Naive thymus-derived CD4-positive, alpha-beta T cell (primary cell): ENCODE measurements at places on chromosomes 12 and 14.

DNA sequence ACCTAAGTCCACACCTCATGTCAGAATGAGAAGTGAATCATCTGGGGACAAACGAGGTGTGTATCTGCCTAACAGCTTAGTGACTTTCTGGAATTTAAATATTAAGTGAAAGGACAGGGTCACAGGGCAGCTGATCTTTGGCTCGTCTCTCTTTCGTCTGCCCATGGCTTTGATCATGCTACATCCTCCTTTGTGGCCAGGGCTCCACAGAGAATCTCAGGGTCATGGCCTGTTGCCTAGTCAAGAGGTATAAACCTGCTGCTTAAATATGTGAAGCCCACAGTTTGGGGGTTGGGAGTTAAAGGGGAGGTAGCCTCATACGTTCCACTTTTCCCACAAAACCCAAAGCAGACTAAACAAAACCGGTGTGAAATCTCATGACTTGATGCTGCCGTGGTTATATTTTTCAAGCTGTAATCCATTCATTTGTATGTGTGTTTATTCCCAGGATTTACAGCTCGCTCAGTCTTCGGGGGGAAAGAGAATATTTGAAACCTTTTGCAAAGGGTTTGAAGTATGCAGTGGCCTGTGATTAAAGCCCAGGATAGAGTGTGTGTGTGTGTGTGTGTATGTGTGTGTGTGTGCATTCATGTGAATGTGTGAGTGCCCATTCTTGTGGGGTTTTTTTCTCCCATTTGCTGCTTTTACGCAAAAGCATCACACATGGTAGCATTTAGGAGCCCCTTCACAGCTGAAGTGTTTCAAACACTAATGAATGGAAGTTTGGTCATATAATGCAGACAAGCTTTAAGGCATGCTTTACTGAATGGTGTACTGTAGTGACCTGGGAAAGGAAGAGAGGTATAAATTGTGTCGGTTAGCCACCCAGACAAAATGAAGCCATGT is 137.1 kb downstream of the HMGA2 start:
- H3K4me1 ChIP-seq = no peaks in the 10 kb centered on the region
- H3K36me3 ChIP-seq = no peaks in the 10 kb centered on the region
- H3K27ac ChIP-seq = no peak overlapping the region
- no peak for DNase-seq

- no peaks in the 10 kb centered on the region for H3K27me3 ChIP-seq
- H3K27ac ChIP-seq = peak overlapping the region; percentile 77
- H3K4me3 ChIP-seq = no peak overlapping the region
- DNase-seq = peak; percentile 20
- peaks cover 34% of the 10 kb centered on the region for H3K4me1 ChIP-seq
These were observed 40.2 kb downstream of the SH2B3 start for GRCh38 chr12:111445726-111446581.

GRCh38 chr12:1910468-1910867 is 8.0 kb downstream of the CACNA2D4 start:
- no peaks in the 10 kb centered on the region for H3K36me3 ChIP-seq
- peaks cover 7% of the 10 kb centered on the region for H3K4me1 ChIP-seq
- H3K27me3 ChIP-seq = no peaks in the 10 kb centered on the region
- H3K27ac ChIP-seq = no peak overlapping the region
- DNase-seq = no peak

DNA sequence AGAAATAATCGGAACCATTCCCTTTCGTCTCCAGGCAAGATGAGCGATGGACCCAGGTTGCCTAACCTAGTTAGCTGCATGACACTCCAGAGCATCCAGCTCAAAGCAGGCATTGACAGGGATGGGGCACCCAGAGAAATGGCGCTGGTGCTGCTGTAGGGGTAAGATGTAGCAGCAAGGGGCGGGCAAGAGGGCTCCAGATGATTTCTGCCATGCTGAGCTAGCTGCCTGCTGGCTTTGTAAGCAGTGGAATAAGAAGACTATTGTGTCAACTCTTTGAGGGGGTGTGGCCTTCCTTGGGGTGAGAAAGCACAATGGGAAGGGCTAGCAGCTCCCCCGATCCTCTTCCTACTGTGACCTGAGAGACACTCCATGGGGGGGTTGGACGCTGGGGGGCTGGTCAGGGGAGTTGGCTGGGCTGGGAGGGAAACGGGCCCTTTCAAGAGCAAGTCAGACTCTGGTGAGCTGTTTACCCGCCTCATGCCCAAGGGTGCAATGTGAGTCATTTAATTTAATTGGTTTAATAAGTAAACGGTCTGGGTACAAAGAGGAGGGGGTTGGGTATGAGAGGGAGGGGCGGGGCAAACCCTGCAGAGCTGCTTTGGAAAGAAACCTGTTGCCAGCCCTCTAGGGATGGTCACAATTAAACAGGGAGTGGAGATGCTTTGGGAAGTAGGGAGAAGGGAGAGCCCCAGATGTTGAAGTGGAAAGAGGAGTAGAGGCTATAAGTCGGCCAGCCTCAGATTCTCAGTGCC is 50.5 kb downstream of the B4GALNT3 start:
- no peak for DNase-seq
- no peaks in the 10 kb centered on the region for H3K27me3 ChIP-seq
- H3K36me3 ChIP-seq = no peaks in the 10 kb centered on the region
- no peaks in the 10 kb centered on the region for H3K4me1 ChIP-seq
- no peak overlapping the region for H3K27ac ChIP-seq

DNA sequence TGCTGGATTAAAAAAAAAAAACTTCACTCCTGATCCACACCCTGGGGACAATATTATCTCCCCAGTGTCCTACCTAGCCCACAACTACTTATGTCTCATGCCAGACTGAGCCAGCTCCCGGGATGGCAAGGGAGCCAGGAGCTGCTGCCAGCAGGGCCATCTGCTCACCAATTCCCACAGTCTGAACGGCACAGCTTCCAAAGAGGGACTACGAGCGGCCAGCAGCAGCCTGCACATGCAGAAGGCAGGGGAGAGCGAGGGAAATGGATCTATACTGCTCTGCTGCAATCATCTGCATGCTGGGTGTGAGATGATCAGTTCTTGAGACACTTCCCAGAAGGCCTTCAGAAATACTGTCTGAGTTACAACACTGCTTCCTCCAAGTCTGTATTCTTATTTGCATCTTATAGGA is 11.1 kb downstream of the SSH1 start:
- no peaks in the 10 kb centered on the region for H3K27me3 ChIP-seq
- no peak overlapping the region for H3K27ac ChIP-seq
- H3K4me1 ChIP-seq = no peaks in the 10 kb centered on the region
- H3K4me3 ChIP-seq = no peak overlapping the region
- peaks cover 3% of the 10 kb centered on the region for H3K36me3 ChIP-seq
